C1 segment of cervical spinal cord (tissue), 14 donors: ENCODE measurements at places on chromosomes 3 and 15.

- DNase-seq = no peak
Measured at GRCh38 chr15:27722102-27722501, 377.0 kb downstream of the OCA2 start.

DNA sequence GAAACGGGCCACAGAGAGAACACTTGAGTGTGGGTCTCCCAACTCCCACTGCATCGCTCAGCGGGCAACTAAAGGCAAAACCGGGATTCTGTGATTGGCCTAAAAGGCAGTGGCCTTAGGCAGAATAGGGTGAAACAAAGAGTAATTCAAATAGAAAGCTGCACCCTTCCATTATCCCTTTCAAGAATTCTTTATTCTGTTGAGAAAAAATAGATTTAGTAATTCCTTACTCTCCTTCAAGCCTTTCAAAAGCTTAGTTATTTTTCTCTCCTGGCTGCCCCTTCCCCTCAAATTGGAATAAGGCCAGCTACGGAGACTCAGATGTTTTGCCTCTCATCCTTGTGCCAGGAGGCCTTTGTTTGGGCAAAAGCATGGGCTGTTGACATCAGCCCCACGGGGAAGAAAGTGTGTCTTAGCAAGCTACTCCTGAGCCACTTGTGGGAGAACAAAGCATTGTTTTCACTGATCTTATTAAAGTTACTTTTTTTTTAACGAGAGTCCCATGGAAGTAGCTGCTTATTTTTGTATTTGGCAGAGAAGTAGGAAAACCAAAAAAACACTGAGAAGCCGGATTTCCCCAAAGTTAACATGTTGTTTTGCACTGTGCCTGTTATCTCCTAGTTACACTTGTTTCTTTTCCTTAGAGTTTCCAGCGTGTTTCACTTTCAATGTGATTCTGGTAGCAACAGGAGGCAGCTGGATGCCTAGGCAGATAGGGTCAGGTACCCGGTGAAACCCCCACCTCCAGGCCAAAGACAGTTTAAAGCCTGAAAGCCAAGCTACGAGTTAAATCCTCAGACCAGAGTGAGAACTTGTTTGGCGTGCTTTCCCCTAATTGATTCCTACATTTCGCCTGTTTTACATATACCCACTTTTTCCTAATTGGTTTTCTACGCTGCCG is 2.2 kb downstream of the ST6GAL1 start:
- no peak for DNase-seq

- DNase-seq = no peak
Measured at GRCh38 chr3:110026421-110026820, 689.1 kb upstream of the DPPA4 start.

DNA sequence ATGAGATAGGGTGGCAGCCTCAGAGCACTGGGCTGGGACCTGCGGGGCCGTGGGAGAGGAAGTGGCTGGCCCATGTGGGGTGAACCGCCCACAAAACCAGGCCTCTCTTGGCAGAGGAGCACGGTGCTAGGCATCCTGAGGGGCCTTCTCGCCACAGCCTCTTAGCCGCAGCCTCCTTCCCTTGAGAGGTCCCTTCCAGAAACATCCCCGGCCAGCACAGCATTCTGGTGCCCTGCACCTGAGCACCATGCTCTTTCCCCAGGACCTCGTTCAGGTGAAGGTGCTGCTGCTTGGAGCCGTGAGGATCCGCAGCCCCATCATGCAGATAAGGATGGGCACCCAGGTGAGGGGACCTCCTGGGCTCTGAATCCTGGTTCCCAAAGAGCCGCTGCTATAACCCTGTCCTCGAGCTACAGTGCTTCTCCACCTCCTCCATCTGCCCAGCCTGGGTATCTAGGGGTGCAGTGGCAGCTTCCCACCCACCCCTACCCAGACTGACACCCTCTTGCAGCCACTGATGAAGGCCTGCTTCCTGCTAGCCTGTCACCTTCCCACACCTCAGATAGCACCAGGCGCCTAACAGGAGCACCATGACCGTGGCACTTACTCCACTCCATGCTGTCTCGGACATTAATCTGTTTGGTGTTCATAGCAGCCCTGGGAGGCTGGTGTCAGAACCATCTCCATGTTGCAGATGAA is 11.2 kb upstream of the TXNRD3 start:
- no peak for DNase-seq

DNA sequence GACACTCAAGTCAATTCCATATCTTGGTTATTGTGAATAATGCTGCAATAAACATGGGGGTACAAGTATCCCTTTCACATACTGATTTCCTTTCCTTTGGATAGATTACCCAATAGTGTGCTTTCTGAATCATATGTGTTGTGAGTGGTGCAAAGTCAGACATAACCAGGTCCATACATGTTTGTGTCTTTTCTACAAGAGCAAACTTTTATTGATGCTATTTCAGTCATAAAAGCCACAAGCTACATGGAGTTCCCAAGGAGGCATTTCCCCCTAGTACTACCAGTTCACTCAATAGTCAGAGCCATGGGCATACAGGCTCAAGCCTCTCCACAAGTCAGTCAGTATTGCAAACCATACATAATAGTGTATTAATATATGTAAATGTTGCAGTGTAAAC is 10.1 kb downstream of the CEP63 start:
- no peak for DNase-seq
